ENCODE measurements at places on chromosomes 3 and 15.

DNA sequence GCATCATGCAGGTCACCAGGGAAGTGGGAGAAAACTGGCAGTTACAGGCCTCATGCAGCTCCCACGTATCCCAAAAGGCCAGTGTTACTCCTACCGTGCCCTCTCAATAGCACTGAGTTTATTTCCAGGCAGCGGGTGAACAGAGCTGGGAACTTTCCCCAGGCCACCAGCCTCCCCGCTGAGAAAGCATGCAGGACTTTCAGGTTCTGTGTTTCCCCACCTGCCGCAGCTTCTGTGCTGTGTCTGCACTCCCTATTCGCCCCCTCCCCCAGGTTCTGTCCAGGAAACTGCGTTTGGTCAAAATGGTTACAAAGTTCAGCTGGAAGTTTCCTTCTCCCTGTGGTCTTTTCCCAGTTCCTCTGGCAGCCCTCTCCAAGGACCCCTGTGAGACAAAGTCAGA lies 21.4 kb downstream of the NEK11 start:
- DNase-seq: no peak

DNA sequence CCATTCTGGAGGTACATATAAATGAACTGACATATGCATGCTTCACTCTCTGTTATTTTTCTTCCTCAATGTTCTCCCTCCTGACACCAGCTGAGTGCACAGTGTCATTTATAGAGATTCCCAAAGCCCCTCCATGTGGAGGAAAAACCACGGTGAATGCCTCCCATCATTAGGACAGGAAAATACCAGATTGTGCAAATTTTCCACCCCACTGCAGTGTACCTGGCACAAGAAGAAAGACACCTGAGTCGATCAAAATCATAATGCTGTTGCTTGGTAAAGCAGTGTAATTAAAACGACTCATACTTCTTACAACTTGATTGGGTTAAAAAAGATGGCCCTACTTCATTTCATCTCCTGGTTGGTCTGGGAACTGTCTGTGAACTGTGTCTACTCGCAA lies 290.6 kb downstream of the IL5RA start:
- DNase-seq: no peak

GRCh38 chr3:65742914-65743313 lies 295.8 kb downstream of the MAGI1 start:
- DNase-seq: no peak

DNA sequence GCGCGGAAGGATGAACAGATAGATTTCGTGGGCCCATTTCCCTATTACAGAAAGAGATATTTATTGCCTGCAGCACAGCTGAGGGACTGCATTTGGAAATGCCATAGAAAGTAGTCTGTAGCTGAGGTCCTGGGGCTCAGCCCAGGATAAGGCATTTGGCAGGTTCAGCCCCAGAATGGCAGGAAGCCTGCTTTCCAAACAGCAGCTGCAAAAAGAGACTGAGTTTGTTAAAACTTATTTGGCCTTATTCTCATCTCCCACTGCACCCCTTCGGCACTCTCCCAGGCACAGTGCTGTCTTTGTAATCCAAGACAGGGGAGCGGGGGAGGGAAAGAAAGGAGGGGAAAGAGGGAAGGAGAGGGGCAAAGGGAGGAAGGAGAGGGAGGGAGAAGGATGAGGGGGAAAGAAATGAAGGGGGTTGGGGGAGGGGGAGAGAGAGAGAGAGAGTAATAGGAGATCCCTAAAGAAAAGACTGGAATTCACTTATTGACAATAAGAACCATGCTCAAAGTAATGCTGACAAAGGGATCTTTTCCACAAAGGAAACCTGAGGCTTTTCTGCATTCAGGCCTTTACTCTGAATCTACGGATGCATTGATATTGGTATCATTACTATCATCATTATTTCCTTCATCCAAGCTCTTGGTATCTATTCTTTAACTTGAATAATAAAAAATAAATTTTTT lies 94.0 kb upstream of the LRRN1 start:
- DNase-seq: no peak

GRCh38 chr3:190436331-190436730 lies 13.4 kb downstream of the TMEM207 start:
- DNase-seq: no peak

- no peak for DNase-seq
These were observed 299.1 kb upstream of the MCTP2 start for GRCh38 chr15:93932164-93932776.

- DNase-seq: no peak
These were observed 503.6 kb upstream of the NAALADL2 start for GRCh38 chr3:174355505-174355904.

DNA sequence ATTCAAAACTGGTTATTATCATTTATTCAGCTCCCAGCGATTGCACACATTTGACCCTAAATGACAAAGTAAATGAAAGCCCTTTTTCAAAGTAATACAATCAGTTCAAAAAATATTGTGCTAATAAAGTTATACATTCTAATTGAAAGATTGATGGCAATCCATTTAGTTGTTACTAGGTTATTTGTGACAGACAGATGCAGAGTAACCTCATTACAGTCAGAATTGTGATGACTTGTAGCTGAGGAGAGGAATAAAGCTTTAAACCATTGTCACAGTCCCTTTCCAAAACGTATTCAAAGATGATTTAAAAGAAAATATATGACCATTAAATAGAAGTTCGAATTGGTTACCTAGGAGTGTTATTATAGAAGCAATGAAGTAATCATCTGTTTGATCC lies 86.1 kb downstream of the ROBO2 start:
- no peak for DNase-seq

- DNase-seq: no peak
These were observed 584.0 kb downstream of the GRM7 start for GRCh38 chr3:7444886-7445285.

- peak; percentile 5 for DNase-seq
These were observed 246.7 kb downstream of the LPP start for GRCh38 chr3:188400494-188401243.

DNA sequence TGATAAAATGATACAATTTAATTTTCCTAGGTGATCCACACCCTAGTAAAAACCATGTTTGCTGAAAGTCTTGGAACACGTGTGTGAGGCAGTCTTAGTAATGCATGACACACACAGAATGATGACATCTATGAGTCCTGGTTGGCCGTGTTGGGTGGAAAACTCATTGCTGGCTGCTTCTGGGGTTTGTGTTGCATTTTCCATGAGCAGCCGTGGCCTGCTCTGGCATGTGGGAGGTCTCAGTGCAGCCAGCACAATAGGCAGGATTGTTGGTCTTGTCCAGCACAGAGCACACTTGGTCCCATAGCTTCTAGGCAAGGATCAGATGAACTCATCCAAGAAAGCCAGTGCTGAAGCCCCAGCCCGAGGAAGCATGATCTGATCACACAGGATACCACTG lies 172.8 kb upstream of the UBE3A start:
- DNase-seq: no peak

DNA sequence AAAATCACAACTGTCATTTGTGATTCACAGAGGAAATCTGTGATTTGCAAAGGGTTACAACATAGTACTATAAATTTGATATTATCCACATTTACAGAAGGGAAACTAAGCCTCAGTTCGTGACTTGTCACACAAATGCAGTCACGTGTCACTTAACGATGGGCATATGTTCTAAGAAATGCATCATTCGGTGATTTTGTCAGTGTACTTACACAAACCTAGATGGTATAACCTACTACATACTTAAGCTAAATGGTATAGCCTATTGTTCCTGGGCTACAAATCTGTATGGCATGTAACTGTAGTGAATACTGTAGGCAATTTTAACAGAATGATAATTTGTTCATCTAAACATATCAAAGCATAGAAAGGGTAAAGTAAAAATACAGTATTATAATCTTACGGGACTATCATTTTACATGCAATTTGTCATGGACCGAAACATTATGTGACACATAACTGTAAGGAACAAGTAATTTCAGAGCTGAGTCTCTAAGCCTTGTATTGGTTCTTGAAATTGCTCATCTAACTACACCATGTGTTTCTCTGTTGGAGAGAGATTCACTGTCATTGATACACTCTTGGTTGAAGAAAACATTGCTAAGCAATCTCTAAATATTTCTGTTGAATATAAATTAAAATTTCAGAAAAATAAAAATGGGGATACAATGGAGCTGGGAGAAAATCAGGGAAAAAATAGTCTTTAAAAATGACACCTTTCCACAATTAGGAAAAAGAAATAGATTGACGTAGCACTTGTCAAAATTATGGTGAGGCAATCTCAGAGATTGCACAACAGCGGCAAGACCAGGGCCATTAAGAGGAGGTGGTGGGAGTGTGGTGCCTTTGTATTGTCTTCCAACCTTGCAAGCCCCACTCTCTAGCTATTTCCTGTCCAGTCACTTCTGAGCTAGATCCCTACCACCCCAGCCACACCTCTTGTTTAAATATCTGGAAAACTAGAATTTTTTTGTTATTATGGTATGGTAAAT lies 645.8 kb upstream of the TBL1XR1 start:
- DNase-seq: no peak

- peak; percentile 31 for DNase-seq
These were observed 141.8 kb downstream of the EEFSEC start for GRCh38 chr3:128294999-128295468.

DNA sequence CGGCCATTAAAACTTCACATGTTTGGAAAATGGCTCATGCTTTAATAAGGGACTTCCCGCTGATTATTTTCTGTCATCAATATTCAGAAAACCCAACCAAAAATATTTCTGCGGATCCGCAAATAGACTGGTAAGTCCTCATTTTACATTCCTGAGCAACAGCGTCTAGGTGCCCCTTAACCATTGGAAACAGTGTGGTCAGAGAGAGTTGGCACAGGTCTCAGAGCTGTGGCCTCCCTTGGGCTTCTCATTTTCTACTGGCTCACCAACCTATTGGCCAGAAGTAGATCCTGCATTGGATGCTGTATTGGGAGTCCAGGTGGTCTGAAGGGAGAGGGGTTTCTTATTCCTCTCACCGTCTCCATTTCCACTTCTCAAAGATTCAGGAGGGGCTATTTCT lies 348.1 kb upstream of the DCBLD2 start:
- no peak for DNase-seq

Data from CD4-positive, alpha-beta T cell treated with Interleukin-6 for 4 hours (primary cell).